ENCODE measurements at places on chromosomes 3 and 15.

GRCh38 chr3:40045051-40045450, 235.6 kb downstream of the MYRIP start:
- no peak for DNase-seq

DNA sequence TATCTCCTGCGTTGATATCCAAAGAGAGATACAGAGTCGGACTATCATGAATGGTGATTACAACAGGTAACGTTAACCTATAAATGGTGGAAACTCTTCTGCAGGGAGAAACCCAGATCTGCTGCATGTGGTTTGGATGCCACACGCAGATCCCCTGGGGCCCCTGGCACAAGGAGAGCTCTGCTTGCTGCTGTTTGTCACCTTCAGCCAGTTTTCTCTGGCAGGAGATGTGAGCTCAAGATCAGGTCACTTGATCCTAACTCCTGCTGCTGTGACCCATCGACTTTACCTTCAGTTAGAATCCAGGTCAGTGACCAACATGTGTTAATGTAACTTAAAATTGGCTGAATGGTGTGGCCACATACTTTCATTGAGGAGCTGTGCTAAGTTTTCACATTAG, 23.8 kb upstream of the GPR171 start:
- DNase-seq = no peak

DNA sequence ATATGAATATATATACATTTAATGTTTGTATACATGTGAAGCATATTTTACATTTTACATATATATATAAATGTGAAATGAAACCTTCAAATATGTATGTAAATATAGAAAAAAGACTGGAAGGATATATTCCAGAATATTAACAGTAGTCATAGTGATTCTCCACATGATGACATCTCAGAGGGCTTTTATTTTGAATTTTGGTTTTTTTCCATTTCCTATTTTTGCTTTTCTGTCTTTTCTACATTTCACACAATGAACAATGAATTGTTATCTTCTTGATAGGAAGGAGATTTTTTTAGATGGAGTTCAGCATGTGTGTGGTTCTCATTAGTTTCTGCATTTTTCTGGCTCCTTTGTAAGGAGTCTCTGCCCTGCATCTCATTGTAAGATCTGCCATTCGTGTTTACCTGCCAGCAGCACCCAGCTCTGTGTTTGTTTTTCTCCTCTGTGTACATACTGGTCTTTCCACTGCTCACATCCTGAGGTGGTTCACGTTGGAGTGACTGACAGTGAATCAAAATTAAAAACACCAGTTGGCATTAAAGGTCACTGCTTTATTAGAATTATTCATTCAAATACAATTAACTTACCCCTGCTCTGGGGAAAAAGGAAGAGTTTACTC, 425.3 kb upstream of the MDFIC2 start:
- no peak for DNase-seq

DNA sequence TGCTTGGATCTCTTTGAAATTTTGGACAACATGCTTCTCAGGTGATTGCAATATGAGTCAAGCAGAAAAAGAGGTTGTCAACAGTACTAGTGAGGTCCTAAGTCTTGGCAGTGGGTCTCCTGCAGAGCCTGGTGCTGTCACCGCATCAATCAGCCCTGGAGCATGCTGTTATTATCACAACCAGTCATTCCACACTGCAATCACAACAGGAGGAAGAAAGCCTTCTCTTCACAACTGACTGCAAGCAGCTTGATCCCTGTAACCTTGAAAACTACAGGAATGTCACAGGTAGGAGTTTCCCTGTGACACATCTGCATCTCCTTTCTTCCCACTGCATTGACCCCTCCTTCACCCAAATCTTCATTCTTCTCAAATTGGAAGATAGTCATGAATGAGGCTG, 451.1 kb upstream of the ATP11B start:
- DNase-seq = no peak

GRCh38 chr3:171898192-171898591, 55.0 kb downstream of the TMEM212 start:
- DNase-seq = no peak

DNA sequence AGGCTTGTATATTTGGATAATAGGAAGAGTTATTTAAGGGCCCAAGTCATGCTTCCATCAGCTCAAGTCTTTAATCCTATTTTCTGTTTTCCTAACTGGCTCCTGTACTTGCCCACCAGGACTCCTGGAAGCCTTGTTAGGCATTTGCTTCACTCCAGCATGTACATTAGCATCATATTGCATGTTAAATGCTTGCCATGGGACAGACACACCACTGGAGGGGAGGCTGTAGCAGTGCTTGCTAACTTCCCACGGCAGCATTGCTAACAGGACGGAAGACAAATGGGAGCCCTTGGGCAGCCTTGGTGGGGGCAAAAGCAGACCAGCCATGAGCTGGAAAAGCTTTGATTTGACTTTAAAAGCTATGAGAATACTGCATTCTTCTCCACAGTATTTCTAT, 6.1 kb downstream of the TMOD2 start:
- no peak for DNase-seq

DNA sequence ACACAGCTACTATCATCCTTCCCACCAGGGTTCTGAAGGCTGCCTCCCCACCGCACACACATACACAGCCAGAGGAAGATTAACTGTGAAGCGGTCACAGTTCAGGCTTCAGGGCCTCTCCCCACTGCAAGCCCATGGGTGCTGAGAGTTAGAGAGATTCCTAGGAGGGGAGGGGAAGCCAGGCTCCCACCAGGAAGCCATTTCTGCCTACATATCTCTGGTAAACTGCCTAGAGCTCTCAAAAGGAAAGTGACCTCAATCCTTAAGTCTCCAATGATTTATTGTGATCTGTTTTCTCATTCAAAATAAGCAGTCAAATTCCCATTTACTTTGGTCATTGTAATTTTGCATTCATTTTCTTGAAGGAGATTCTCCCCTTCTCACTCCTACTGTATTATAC, 141.0 kb upstream of the BNIP2 start:
- no peak for DNase-seq

GRCh38 chr15:43763819-43764446, 12.8 kb downstream of the ELL3 start:
- no peak for DNase-seq

- no peak for DNase-seq
Measured at GRCh38 chr3:11713171-11713570, 69.5 kb upstream of the VGLL4 start.

DNA sequence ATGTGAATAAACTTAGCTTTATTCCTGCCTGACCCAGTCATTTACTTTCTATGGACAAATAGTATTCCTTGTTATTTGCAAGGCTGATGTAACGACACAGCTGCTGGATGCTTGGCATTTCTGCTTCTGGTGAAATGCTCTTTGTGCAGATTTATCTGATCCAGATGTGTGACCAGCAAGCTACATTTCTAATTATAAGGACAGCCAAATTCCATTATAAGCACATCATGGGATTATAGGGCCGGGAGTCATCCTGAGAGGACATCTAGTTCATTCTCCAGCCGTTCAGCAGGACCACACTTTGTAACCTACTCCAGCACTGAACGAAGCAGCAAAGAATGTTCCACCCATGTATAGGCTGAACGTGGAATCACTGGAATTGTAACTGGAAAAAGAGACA, 42.9 kb downstream of the FNDC3B start:
- DNase-seq = peak; percentile 98

All from fibroblast of skin of back (primary cell).